ENCODE measurements at places on chromosomes 3 and 15.

DNA sequence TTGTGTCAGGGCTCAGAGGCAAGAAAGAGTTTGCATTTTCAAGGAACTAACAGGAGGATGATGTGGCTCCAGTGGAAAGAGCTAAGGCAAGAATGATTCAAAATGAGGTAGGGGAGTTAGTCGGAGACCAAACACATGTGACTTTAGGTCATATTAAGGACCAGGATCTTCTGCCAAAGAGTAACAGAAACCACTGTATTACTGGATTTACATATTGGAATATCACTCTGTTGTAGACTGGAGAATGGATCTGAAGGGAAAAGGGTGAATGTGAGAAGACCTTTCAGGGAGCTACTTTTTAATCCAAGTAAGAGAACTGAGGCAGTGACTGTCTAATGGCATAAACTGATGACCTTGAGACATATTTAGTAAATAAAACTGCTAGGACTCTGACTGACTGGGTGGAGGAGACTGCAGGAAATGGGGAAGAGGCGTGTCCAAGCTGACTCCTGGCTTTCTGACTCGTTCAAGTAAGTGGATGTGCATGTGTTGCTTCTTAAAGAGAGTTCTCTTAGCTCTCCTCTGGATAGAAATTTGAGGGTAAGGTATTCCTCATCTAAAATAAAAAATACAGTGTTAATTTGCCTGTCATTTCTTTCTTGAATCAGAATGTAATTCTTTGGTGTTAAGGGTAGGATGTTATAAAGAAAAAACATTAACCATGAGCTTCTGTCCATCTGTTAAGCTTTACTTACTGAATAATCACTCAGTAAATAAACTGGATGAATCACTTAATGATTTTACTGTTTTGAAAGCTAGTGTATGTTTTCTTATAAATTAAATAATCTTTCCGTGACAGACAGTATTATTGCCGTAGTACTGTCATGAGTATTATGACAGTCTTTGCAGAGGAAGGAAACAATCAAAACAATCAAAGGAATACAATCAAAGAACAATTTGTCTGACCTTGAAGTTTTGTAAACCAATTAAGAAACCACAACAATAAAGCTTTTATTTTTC, 58.3 kb upstream of the CFAP20DC start:
- no peak for DNase-seq

GRCh38 chr15:47724346-47724745, 7.0 kb downstream of the SEMA6D start:
- no peak for DNase-seq

DNA sequence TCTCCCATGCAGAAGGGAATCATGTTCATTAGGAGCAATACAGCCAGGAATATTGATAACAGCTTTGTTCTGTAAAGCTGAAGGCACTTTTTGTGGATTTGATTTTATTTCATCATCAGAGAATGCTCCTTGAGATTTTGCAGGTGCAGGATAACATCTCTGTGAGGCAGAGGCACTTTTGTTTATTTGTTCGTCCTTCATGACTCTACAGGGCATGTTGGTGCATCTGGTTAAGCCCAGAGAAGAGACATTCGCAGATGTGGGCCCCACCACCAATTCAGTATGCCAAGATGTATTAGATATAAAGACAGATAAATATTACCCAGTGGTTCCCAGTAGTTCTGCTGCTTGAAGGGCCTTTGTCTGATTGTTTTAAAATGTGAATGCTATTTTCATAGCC, 368.1 kb upstream of the SEMA6D start:
- no peak for DNase-seq

DNA sequence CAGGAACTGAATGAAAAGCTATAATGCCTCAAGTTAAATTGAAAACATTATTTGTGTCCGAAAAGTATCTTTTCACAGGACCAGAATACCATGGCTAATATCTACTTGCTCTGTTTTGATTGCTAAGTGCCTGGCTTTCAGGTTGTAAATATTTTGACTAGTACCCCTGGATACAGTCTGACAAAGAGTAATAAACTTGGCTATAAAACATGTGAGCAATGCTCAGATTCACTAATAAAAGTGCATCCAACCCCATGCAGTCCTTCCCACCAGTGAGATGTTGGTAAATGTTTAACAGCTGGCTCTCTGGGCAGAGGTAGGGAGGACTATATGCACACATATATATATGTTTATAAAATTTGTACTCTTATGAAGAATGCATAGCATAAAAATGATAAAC, 281.8 kb upstream of the TGFBR2 start:
- DNase-seq, result no peak

DNA sequence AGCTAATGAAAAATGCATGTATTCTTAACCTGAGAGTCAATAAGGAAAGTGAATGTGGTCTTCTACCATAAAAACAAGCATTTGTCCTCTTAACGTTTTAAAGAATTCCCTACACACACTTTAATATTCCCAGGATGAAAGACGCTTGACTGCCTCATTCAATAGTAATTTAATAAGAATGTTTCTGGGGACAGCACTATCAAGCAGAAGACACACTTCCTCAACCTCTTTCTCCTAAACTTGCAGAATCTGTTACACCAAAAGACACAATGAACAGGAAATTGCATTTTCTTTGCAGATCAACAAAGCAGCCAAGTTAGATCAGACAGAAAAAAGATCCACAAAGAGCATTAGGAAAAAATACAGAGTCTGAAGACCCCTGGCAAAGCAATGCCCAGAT, 97.7 kb downstream of the PLCH1 start:
- DNase-seq, result no peak

GRCh38 chr3:118543832-118544231, 490.8 kb downstream of the IGSF11 start:
- no peak for DNase-seq

DNA sequence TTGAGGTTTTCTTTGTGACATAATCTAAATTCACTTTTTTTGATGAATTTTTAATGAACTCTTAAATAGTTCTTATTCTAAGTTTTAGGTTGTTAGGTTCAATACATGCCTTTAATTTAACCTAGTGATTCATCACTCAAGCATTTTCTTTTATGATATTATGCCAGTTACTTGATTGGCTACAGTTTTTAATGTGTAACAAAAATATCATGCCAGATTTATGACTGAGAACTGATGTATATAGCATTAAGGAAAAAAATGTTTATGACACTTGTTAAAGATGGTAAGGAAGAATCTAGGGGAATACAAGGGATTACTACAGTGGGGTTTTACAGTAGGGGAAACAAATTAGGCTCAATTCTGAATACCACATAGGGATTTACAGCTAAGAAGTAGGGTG, 103.1 kb downstream of the VGLL3 start:
- DNase-seq, result no peak

GRCh38 chr3:60399292-60399691, 852.0 kb downstream of the FHIT start:
- no peak for DNase-seq

GRCh38 chr3:155179437-155179827, 99.3 kb downstream of the MME start:
- no peak for DNase-seq

DNA sequence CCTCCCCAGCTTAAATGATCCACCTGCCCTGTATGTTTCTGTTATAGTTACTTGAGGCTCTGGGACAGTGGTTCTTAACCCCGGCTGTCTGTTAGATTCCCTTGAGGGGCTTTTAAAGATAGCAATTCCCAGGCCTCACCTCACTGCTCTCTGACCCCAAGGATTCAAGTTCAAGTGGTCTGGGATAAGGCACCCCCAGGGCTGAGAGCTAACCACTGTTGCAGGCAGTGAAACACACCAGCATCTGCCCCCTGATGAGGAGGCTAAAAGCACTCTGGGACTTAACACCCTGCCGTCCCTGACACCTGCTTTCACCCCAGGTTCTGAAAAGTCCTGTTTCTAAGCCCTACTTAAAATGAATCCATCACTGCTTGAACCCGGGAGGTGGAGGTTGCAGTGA, 103.7 kb downstream of the LRRK1 start:
- DNase-seq, result no peak

DNA sequence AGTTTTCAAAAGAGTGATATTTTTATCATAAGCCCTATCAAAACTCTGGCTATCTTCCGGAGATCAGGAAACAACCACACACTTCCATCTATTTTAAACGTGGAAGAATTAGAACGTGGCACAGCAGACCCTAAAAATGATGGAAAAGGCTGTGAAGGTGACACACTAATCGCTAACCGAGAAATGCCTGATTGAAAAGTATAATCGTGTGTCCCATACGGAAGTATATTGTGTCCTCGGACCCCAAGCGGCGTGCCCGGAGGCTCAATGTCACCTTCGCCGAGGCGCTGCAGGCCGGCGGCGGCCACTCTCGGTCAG, 642 bp downstream of the COX5A start:
- DNase-seq, result no peak

- DNase-seq, result no peak
These were observed 14.1 kb downstream of the ACKR2 start for GRCh38 chr3:42823351-42823750.

GRCh38 chr3:159429702-159430101, 558.9 kb upstream of the IL12A start:
- DNase-seq, result no peak

DNA sequence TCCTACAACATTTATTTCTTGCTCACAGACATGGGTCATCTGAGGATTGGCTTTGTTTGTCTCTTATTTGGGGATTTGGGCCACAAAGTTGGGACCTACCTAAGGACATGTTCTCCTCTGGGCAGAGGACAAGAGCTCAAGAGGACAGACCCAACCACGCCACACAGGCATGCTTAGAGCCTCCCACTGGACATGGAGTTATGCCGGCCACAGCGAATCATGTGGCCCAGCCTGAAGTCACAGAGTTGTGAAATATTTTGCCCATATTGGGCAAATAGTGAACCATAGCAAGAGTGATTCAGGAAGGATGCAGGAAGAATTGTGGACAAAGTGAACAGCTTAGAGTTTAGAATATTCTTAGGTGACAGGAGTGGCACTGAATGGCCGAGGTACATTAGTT, 9.9 kb downstream of the TRAK1 start:
- no peak for DNase-seq

- DNase-seq, result no peak
These were observed 11.6 kb downstream of the CCNL1 start for GRCh38 chr3:157148196-157148889.

- DNase-seq, result no peak
These were observed 871.2 kb downstream of the TUSC7 start for GRCh38 chr3:117580806-117581205.

- DNase-seq, result no peak
These were observed at the start of gene ACAN for GRCh38 chr15:88803241-88803919. TSS of gene ACAN (plus strand) at chr15:88803436. CDS start at chr15:88836207, 32,771 bp downstream.

DNA sequence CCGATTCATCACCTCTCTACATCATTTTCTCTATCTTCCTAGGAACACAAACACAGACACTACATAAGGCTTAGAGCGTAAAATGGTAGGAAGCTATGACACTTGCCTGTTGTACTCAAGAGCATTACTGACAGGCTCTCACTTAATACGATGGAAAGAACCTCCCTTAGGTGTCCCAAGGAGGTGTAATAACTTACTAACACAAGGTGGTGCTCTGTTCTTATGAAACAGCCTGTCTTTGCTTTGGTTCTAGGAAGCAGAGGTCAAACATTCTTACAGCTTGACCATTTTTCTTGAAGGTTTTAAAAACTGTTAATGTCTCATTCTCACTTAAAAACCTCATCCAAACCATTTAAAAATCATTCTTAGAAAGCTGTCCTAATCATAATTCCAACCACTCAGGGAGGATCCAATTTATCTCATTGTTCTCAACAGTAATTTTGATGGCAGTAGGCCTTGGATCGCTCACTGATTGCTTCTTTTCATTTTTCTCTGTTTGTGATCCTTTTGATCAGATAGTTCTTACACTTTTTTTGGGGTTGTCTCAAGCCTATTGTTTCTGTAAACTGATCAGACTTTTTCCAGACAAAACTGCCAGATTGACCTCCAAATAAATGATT, 317.8 kb upstream of the AGTR1 start:
- DNase-seq, result no peak

DNA sequence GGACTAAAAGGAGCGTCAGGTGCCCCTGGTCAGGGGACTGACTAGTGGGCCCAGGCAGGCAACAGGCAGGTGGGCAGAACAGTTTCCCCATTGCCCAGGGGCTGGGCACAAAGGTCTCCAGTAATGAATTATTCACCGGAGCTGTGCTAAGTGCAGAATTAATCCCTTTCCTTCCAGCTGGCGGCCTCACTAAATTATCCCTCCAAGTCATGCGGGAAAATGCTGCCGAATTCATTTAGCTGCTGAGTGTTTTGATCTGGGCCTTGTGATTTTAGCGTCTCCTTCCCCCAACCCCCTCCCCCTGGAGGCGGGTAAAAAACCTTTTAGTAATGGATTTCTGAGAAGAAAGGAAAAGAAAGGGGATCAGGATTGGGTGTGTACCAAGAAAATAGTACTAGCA, 47.2 kb downstream of the CCDC33 start:
- DNase-seq, result no peak

GRCh38 chr3:197736010-197736490, 654 bp downstream of the RUBCN start:
- peak; percentile 24 for DNase-seq

GRCh38 chr15:72200395-72201237, 3.0 kb upstream of the GRAMD2A start:
- DNase-seq, result no peak

DNA sequence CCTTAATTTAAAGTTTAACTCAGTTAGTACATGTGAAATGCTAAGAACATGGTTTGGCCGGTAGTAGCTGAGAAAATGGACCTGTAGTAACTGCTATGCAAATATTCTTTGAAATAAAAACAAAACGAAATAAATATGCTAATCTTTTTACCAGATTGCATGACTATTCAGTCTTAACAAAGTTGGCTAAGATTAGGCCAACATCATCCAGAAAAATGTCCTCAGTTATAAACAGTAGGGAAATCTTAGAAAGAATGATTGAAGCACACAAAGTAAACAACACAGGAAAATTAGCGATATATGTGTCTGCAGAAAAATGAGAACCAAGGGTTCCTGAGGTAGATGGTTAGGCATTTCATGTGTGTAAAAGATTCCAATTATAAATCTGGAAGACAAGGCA, 832.1 kb downstream of the TUSC7 start:
- DNase-seq, result no peak

DNA sequence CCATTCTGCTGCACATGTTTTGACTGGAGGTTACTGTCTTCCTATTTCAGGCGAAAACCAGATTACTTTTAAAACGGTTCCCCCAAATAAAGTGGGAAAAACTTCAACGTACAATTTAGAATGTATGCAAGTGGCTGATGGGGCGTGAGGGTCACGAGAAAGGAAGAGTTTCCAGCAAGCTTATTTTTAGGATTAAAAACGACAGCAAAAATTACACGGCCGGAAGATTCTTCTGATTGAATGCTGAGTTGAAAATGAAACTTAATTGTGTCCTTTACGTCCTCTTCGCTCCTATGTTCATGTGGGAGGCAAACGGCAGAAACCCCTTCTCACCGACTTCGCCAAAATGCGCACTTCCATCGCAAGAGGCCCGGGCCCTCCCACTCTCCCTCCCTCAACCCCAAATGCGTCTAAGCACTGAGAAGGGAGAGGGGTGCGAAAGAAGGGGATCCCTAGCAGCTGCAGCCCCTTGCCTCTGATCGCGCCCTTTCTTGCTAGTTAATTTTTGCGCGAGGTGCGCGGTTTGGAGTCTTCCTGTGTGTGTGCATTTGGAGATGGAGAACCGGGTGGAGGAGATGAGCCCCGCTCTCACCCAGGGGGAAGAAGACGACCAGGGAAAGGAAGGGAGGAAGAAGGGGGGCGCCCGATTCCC, 656 bp downstream of the CD47 start:
- peak; percentile 33 for DNase-seq
